Type B pancreatic cell (in vitro differentiated cells): ENCODE measurements at places on chromosomes 12 and 14. TPM values are rescaled to one million over a fixed set of nuclear protein-coding genes. Genes with fewer than 3 reads are reported as not detected.

Gene DENR
- 63.2 and 75.2 TPM in 2 replicates for total RNA-seq

Gene SERPINA9
- not detected in 2 replicates for total RNA-seq

Gene CLEC4D
- not detected in 2 replicates for total RNA-seq

Gene NOS1
- 0.48 and 0.52 TPM in 2 replicates for total RNA-seq

Gene ACSS3
- 24.5 and 28.0 TPM in 2 replicates for total RNA-seq

Gene IFI27
- 12.6 and 15.5 TPM in 2 replicates for total RNA-seq

Gene SLC10A1
- not detected in 2 replicates for total RNA-seq

Gene ARHGEF25
- 4.7 and 34.6 TPM in 2 replicates for total RNA-seq

Gene UTP20
- total RNA-seq: 14.0 and 21.4 TPM in 2 replicates

Gene GLIPR1L1
- not detected in 2 replicates for total RNA-seq

Gene ABCB9
- total RNA-seq: 6.7 and 9.6 TPM in 2 replicates

Gene EML5
- 2.6 and 3.0 TPM in 2 replicates for total RNA-seq

Gene NAA30
- 18.6 and 18.9 TPM in 2 replicates for total RNA-seq

Gene GPR65
- total RNA-seq: not detected in 2 replicates

Gene MGAT4C
- total RNA-seq: 6.3 and 8.0 TPM in 2 replicates

Gene KRT78
- total RNA-seq: 14.7 and 29.1 TPM in 2 replicates

Gene MYH6
- total RNA-seq: 0.24 and 0.50 TPM in 2 replicates

Gene B4GALNT3
- total RNA-seq: 32.5 and 103 TPM in 2 replicates
